ENCODE measurements at places on chromosomes 3 and 15.

DNA sequence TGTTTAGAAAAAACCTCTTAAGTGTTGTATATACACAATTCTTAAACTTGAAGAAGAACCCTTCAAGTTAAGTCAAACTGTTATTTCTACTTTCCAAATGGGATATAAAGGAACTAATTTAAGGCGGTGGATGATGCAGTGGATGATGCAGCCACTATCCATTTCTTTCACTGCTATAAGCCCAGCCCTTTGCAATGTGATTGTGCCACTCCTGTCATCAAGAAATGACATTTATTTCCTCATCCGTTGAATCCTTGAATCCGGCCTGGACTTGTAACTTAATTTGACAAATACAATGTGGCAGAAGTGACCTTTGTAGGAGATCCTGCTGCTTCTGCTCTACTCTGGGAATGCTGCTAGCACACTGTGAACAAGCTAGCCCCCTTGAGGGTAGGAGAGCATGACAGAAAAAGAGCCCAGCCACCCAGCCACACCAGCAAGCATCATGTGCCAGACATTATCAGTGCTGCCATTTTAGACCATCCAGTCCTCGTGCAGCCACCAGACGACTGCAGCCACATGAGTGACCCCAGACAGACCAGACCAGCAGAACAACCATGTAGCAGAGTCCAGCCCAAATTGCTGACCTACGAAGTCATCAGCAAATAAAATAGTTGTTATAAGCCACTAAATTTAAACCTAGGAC is 47.4 kb downstream of the UACA start:
- no peak for DNase-seq

DNA sequence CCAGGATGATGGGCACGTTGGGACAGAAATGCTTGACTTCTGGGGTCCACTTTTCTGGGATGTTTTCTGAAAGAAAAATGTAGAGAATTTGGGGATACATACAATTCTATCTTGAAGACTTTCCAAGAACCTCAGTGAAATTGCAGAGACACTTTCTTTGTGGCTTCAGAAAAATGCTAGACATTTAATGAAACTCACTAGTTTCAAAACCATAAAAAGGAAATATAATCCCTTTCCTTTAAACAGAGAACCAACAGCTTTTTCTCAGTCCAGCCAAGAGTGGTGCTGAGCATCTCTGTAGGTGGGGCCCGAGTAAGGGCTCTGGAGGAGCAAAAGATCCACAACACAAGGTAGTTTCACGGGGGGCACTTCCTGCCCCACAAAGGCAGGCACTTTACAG is 4.4 kb upstream of the GPX1 start:
- no peak for DNase-seq

- DNase-seq: no peak
These were observed 42.4 kb upstream of the RHO start for GRCh38 chr3:129485721-129486663.

DNA sequence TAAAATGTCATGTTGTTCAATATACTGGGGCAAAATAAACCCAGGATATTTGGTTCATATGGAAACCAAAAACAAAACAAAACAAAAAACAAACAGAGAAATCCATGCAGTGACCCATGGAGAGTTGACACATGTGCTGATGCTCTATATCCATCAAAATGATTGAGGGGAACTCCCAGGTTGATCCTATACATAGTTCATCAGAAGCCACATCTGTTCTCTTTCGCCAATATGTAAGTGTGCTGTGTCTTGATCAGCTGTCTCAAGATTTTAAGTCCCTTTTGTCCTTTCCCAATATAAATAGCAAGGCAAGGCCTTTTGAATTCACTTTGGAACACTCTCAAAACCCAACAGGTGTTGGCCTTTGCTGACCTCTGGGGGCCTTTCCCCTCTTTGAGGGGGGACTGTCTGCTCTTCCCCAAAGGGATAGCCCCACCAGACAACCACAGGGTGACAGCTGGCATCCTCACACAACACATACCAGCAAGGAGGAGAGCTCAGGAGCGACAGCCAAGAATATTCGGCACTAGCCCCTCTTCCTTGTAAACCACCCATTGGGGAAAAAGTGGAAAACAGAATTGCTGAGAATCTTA is 209.4 kb upstream of the CD96 start:
- no peak for DNase-seq

DNA sequence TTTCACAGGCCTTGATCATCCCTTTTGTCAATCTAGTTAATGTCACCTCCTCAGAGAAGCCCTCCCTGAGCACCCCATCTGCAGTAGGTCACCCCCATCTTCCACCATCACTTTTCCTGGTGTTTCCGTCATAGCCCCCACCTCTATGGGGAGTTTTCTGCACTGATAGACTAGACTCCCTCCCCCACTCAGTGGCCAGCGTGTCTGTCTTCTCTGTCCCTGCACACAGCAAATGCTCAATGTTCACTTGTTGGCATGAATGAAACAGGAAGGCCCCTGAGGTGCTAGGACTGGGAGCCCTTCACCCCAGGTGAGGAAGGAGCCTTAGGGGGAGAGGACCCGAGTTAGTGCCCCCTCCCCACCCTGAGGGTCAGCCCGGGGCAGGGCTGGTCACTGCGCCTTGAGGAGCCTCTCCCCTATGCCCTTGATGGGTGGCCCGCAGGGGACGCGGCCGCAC is 15.8 kb upstream of the FANCD2 start:
- peak; percentile 23 for DNase-seq

DNA sequence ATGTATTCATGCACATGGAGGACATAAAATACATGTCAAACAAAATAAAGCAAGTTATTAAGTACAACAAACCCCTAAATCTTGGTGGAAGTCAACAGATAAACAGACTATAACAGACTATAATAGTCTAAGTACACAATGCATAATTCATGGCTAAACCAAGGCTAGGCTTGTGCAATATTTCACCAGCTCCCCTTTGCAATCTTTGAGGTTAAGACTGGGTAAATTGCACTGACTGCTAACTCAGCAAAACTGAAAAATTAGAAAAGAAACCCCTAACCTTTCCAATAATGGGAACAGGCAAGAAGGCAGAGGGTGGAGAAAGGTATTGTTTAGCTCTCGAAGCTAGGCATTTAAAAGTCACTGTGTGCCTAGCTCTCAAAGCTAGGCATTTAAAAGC is 304.9 kb upstream of the WNT5A start:
- no peak for DNase-seq

DNA sequence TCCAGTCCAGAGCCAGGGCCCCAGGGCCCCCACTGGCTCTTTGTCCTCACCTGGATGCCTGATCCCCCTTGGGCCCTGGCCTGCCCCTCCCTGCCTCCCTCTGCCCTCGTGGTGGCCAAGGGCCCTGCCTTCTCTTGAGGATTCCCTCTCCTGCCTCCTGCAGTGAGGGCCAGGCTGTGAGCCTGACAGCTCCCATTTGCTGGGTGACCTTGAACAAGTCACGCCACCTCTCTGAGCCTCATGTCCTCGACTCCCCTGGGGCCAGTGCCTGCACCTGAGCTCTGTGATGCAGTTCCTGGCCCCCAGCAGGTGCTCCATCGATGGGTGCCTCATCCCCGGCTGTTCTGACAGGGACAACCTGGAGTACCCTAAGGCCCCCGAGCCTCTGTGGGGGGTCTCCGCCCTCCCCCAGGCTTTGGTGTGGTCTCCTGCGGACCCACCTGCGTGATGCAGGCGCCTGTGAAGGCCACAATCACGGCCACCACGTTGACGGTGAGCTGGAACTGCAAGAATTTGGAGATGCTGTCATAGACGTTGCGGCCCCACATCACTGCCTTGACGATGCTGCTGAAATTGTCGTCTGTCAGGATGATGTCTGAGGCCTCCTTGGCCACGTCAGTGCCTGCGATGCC is 24.1 kb upstream of the SEC13 start:
- DNase-seq: no peak

DNA sequence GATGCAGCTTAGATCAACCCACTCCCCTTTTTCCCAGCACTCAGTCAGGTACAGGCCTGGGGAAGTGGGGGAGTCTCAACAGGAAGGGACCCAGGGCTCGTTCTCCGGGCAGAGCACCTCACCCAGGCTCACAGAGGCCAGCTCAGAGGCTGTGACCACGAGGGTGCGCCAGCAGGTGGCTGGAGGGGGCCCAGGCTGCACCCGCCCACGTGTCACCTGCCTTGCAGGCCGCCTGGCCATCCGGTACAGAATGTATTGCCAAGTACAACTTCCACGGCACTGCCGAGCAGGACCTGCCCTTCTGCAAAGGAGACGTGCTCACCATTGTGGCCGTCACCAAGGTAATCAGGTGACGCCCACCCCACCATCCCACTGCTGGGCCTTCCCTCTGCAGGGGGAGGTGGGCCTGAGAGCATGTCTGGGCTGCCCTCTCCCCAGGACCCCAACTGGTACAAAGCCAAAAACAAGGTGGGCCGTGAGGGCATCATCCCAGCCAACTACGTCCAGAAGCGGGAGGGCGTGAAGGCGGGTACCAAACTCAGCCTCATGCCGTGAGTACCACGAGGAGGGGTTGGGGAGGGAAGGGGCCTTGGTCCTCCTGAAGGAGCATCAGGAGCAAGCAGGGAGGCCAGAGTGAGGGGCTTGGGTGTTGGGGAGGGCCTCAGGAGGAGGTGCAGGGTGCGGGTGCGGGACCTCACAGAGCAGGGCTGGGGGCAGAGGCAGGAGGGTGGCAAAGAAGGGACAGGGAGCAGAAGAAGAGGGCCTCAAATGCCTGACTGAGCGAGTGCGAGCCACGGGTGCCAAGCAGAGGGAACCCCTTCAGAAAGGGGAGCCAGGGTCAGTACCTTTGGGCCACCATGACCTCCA is 14.0 kb upstream of the LMAN1L start:
- peak; percentile 53 for DNase-seq

- no peak for DNase-seq
These were observed 812.9 kb downstream of the VGLL3 start for GRCh38 chr3:86178095-86178494.

DNA sequence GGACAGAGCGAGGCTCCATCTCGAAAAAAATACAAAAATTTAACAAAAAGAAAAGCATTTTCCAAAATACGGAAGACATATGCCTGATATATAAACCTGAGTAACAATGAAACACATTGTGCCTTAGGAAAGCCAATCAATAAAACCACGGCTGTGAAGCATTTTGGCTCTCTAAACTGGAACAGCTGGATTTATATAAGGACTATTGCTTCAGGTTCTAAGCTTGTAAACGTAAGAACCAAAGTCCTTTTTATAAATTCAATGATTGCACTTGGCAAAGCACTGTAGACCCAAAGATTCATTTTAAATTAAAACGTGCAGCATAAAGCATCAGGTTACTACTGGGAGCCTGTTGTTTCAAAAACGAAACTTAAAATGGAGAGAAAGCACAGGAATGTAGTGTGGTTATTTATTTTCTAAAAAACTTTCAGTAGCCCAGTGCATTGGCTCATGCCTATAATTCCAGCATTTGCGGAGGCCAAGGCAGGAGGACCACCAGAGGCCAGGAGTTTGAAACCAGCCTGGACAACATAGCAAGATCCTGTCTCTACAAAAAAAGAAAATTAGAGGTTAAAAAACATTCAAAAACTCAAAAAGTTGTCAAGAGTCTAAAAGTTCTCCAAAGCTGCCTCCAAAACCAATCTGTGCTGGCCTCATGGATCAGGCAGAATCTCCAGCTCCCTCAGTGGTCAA is 61.5 kb downstream of the USF3 start:
- DNase-seq: peak; percentile 27

DNA sequence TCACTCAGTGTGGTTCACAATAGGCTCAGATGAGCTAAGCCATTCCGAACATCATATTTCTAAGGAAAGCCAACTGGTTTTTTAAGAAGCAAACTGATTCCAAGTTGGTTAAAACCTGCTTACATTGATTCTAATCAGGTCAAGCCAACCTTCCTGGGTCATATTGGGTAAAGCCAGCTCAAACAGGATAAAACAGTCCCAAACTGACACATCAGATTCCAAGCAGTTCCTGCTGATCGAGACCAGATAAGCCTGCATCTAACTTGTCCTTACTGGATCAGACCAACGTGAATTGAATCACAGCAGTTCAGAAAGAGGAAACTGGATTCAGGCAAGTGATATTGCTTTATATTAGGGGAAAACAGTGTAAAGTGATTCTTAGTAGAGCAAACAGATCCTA is 18.6 kb upstream of the THSD4 start:
- no peak for DNase-seq

- no peak for DNase-seq
These were observed 11.4 kb upstream of the GPR171 start for GRCh38 chr3:151214459-151214858.

- DNase-seq: peak; percentile 83
These were observed 88.0 kb downstream of the LRRK1 start for GRCh38 chr15:101006931-101007691.

- DNase-seq: no peak
These were observed 3.4 kb upstream of the DISP2 start for GRCh38 chr15:40354408-40355171.

DNA sequence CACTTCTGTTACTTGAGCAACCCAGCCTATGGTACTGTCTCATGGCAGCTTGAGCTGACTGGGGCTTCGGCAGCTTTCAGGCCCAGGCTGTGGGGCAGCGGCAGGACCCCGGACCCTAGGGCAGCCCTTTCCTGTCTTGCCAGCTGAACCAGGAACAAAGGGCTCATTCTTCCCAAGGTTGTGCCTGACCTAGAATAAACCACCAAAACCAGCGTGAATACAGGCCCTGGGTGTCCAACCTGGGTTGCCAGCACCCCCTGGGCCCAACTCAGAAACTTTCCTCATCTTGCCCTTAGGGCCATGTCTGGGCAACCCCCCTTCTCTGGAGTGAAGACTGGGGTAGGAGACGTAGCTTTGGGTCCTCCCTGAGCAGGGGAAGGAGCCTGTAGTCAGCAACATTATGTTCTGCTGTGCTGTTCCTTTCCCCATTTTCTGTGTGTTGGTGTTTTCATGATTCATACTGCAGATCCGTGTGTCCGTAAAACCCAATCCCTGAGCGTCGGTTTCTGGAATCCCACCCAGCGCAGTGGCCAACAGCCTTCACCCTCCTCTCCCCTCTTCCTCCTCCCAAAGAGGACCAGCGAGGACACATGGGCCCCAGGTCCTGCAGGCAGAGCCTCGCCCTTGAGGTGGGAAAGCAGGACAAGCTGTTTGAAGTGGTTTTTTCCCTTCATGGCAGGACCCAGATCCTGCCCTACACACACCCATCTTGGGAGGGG is 33.5 kb downstream of the TKT start:
- no peak for DNase-seq

DNA sequence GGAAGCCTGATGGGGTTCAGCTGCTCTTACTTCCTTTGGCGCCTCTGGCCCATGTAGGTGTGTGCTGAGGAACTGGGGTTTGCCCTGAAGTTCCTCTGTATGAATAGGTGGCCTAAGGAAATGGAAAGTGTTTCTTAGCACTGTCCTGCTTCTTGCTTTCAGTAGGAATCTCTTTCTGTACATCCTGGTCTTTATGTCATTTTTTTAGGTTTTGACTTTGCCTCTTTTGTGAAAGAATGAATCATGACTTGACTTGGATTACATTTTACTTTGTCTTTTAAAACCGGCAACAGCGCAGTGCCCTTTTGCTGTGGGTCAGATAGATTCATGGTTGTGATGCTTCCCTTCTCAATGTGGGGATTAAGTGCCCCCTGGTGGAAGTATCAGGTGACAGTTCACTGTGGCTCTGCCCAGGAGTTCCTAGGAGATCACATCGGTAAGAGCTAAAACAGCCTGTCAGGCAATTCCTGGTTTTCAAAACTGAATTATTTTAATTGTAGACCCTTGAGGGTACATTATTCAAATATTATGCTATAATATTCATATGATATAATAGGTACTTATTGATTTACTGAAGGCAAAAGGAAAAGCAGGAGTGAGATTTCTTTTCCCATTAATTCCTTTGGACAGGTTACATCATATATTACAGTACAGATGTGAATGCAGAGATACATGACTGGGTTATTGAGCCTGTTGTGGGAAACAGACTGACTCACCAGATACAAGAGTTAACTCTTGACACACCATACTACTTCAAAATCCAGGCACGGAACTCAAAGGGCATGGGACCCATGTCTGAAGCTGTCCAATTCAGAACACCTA is 95.4 kb downstream of the HCN4 start:
- DNase-seq: peak; percentile 62

All from small intestine (tissue), 16 donors.